ENCODE measurements at places on chromosomes 2 and 18.

DNA sequence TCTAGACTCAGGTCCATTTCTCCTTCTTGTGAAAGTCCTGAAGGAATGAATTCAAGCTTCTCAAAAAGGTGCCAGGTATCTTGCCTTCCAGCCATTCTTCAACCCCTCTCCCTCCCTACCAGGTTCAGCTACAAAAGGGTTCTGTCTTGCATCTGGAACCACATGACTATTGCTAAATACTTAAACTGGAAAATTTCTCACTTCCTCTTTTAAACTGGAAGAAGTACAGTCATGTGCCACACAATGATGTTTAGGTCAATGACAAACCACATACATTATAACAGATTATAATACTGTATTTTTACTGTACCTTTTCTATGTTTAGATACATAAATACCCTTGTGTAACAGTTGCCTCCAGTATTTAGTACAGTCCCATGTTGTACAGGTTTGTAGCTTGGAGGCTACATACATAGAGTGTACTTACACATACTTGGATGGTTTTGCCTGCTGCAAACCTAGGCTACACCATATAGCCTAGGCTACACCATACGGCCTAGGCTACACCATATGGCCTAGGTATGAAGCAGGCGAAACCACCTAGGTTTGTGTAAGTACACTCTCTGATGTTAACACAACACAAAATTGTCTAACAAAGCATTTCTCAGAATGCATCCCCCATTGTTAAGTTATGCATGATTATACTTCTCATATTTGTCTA lies 142.0 kb upstream of the DNMT3A start:
- DNase-seq: no peak

DNA sequence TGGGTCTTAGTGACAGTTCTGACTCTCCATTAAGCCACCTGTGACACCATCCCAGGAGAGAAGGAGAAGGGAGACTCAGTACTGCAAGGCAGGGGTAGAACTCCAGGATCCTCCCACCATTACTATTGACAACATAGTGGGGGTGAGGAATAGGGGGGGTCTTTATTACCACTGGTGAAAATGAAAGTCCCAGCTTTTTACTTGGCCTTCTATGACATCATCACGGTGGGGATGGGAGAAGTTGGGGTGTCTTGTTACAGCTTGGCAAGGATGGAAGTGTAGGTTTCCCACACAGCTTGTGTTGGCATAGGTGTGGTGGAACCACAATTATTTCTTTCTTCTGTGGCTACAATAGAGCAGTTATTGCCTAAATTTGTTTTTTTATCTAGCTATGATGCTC lies 203.9 kb upstream of the DTNA start:
- no peak for DNase-seq

- no peak for DNase-seq
Observed at GRCh38 chr2:201242571-201243277, 17.6 kb upstream of the CASP8 start.

- DNase-seq: no peak
Observed at GRCh38 chr18:45336448-45336847, 278.8 kb upstream of the SLC14A2 start.

DNA sequence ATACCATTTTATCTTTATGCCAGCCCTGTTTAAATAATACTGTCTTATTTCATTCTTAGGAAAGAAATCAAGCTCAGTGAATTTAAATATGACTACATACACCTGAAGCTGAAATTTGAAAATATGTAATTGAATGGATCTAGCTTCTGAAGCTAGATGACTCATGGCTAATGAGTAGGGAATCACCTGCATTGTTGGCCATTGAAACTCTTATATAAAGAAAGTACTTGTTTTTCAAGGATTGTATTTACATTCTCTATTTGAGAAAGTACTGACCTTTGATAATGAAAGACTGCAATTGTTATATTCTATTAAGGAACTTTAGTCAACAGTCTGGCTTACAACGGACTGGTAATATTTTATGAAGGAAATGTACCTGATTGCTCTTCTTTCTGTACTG lies 346.7 kb upstream of the LRATD1 start:
- DNase-seq: no peak

- no peak for DNase-seq
Observed at GRCh38 chr18:5424903-5425664, 118.7 kb downstream of the EPB41L3 start.

DNA sequence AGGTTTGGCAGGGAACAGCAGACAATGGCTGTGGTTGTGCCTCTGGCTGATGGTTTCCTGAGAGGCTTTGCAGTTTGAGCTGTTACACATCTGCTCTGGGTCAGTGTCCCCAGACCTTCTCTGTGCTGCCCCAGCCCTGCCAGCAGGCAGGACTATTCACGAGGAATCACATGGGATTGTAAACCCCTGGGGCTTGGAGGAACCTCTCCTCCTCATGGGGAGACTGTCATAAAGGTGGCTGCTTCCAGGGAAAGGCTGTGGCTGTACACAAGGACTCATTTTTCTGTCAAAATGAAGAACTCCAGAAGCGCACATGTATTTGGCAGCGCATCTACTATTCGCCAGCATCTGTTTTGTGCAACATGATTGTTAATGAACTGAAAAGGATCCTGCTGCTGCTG lies 142.6 kb upstream of the CYP1B1 start:
- DNase-seq: no peak

DNA sequence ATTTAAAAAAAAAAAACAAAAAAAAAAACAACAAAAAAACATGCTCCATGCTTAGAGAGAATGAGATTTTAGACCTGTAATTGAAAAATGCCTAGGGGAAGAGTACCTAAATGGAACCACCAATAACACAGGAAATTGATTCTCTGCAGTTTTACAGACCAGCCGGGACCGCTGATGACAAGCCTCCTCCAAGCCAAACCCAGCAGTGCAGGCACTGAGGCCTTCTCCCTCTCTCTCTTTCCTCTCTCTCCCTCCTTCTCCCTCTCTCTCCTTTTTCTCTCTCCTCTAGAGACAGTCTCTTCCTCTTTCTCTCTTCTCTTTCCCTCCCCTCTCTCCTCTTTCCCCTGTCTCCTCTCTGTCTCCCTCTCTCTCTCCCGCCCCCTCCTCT lies 228.8 kb upstream of the COPS8 start:
- DNase-seq: no peak

DNA sequence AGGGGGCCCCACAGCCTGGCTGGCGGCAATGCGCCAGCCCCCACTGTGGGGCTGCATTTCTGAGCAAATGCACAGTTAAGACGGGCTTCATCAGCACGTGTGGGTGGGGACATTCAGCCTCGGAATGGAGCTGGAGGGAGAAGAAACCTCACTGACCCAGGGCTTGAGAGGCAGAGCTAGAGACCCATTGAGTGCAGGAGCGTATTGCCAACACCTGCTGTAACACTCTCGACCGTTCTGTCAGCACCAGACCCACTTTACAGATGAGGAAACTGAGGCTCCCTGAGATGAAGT lies 200.9 kb upstream of the RAB6C start:
- DNase-seq: no peak

- DNase-seq: no peak
Observed at GRCh38 chr2:137968477-137969417, 4.5 kb downstream of the HNMT start.

DNA sequence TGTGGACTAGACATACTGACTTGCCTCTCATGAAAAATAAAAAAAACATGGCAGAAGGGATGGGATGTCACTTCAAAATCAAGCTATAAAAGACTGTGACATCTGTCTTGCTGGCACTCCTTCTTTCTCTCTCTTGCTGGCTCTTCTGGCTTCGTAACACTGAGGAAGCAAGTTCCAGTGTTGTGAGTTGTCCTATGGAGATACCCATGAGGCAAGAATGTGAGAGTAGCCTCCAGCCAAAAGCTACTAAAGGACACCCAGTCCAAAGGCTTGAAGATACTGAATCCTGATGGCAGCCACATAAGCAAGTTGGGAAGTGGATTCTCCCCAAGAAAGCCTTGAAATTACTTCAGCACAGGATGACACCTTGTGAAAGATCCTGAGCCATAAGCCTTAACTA lies 376.1 kb upstream of the TMEFF2 start:
- DNase-seq: no peak
